ENCODE measurements at places on chromosomes 3 and 15.

GRCh38 chr15:64136347-64136746 is 15.2 kb upstream of the SNX22 start:
- no peak for DNase-seq

DNA sequence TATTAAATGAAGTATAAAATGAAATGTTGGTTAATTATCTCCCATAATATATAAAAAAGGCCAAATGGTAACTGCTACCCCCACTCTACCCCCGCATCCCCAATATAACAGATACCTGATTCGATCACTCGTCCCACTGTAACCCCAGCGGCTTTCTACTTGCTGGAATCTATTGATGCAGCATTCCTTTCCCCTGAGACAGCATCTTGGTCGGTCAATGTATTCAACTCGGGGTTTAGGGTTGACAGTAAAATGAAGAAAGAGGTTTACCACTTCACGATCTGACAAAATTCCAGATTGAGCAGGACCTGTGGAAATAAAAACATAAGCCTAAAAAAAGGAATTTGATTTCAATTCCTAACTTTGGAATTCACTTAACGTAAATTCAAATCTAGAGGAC is 18.6 kb upstream of the C15orf40 start:
- DNase-seq, result no peak

DNA sequence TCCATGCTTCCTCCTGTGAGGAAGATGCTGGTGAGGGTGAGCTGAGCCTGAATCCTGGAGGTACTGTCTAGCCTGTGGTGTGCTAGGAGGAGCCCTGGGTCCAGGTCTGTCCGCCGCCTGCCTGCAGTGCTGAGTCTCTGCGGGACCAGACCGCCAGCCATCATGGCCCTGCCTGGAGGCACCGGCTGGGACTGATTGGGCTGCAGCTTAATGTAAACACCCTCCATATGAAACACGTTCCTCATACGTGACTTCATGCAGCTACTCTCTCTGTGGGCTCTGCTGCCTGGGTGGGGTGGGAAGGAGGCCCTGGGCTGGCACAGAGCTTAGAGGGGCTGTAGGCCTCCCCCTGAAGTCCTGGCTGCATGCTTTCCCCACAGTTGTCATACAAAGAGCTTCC is 67.4 kb downstream of the FBLN2 start:
- no peak for DNase-seq

DNA sequence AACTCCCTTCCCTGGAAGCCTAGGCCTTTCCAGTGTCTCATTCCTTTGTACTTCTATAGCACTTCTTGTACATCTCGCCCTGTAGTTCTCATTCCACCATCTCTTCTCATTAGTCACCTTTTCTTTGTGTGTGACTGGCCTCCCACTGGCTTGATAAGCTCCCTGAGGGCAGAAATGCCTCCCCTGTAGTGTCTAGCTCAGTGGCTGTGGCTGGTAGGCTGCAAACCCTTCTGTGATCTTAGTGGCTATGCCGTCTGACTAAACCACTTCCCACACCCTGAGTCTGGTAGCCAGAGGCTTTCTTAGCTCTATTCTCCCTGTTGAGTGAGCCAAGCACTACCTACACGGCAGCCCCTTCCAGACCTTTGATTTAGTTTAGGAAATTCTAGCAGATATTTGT is 24.4 kb upstream of the TNFAIP8L3 start:
- DNase-seq, result no peak

- DNase-seq, result no peak
Observed at GRCh38 chr15:65960586-65960985, 91.3 kb downstream of the RAB11A start.

GRCh38 chr3:47901280-47901833 is 98.4 kb downstream of the DHX30 start:
- no peak for DNase-seq

GRCh38 chr3:18030371-18030870 is 288.0 kb upstream of the TBC1D5 start:
- DNase-seq, result no peak
